Activated T-helper 17 cell treated with anti-CD3 and anti-CD28 coated beads, Interleukin-2, amount 50 U/mL, for 72 hours (primary cell): ENCODE measurements at places on chromosomes 16 and 17. TPM values are rescaled to one million over a fixed set of nuclear protein-coding genes. Genes with fewer than 3 reads are reported as not detected.

MARVELD3 gene
- total RNA-seq: not detected

PALB2 gene
- 17.6 TPM for total RNA-seq

TBC1D3 gene
- not detected for total RNA-seq

NPIPB6 gene
- total RNA-seq: 5.1 TPM

TMEM88 gene
- total RNA-seq: 3.2 TPM

TMEM235 gene
- not detected for total RNA-seq

SUZ12 gene
- 52.5 TPM for total RNA-seq

PAQR4 gene
- 24.4 TPM for total RNA-seq

FN3KRP gene
- 45.8 TPM for total RNA-seq

TMEM208 gene
- 39.5 TPM for total RNA-seq

WNK4 gene
- total RNA-seq: 0.41 TPM

ZP2 gene
- total RNA-seq: not detected

CCL22 gene
- 1.1 TPM for total RNA-seq

KRTAP2-3 gene
- not detected for total RNA-seq

CCL13 gene
- total RNA-seq: not detected

HEATR9 gene
- not detected for total RNA-seq

CCDC40 gene
- total RNA-seq: not detected

FAM83G gene
- 22.6 TPM for total RNA-seq

HSDL1 gene
- total RNA-seq: 14.6 TPM

CDK5R1 gene
- total RNA-seq: 13.0 TPM

TEKT5 gene
- total RNA-seq: 0.19 TPM

PKMYT1 gene
- total RNA-seq: 154 TPM

AOC3 gene
- total RNA-seq: 2.2 TPM

VKORC1 gene
- 107 TPM for total RNA-seq

SMIM22 gene
- total RNA-seq: not detected

ABCC3 gene
- not detected for total RNA-seq

RAP1GAP2 gene
- total RNA-seq: 0.77 TPM

USP22 gene
- total RNA-seq: 136 TPM

CDH5 gene
- total RNA-seq: not detected

NLRC5 gene
- 219 TPM for total RNA-seq

INO80E gene
- 77.9 TPM for total RNA-seq

MVP gene
- total RNA-seq: 101 TPM

ZNF207 gene
- total RNA-seq: 240 TPM

CD68 gene
- total RNA-seq: 51.8 TPM

WSB1 gene
- 118 TPM for total RNA-seq

XAF1 gene
- 15.4 TPM for total RNA-seq

OTOP3 gene
- total RNA-seq: not detected

TMEM231 gene
- total RNA-seq: 2.1 TPM

CTRB2 gene
- not detected for total RNA-seq
